ENCODE measurements at places on chromosomes 5 and 9. TPM values are rescaled to one million over a fixed set of nuclear protein-coding genes. Genes with fewer than 3 reads are reported as not detected.

GRCh38 chr9:10875752-10876151, 262.9 kb upstream of the PTPRD start:
- no peak for ATAC-seq

GRCh38 chr5:78557601-78558000, 91.0 kb downstream of the LHFPL2 start:
- ATAC-seq: no peak

- peak; percentile 59 for ATAC-seq
These were observed 10.7 kb downstream of the SLC35A4 start for GRCh38 chr5:140575309-140575708.

GRCh38 chr5:133688391-133688790, 76.0 kb upstream of the FSTL4 start:
- no peak for ATAC-seq

- ATAC-seq: no peak
These were observed 1.2 kb upstream of the CLPTM1L start for GRCh38 chr5:1345876-1346626.

- ATAC-seq: no peak
These were observed 46.0 kb downstream of the CNOT6 start for GRCh38 chr5:180540050-180540694.

- ATAC-seq: peak; percentile 57
These were observed 35.7 kb upstream of the TRIM14 start for GRCh38 chr9:98154678-98155077.

DNA sequence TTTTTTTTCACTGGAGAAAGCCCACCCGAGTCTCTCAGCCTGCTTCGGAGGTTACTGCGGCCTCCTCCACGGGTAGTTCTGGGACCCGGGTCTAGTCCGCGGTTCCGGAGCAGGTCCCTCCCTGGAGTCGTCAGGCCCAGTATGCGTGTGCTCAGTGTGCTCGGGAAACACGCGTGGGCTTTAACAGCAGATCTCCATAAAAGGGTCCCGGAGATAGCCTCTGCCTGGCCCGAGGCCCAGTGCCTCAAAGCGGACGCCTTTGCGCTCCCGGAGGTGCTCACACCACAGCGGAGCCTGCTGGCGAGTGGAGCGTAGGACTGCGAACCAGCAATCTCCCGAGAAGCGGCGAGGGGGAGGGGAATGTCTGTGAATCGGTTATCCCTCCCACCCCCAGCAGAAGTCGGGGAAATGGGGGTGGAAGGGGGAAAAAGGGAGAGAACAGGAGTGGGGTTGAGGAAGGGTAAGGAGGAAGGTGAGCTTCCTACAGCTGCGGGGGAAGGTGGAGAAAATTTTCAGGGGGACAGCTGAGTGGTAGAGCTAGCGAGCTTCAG, 28.7 kb downstream of the CDKN2A start:
- ATAC-seq: peak; percentile 87

- no peak for ATAC-seq
These were observed 149.9 kb upstream of the ANKH start for GRCh38 chr5:15021266-15022046.

DNA sequence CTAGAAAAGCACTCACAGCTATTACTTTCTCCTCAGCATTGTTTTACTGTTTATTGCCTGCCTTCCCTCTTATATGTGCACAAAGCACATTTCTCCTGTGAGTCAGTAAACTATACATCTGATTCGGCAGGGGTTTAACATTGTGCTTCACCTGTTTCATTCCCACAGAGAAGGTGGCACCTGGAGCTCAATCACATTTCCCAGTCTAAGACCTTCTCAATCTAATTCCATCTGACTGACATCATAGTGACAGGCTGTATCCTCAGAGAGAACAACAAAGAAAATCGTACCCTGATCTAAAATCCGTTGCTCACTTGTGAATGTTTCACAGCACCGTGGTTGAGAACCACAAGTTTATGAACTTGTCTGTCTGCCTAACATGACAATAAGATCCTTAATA, 92.4 kb upstream of the CAST start:
- no peak for ATAC-seq

- no peak for ATAC-seq
These were observed 74.6 kb downstream of the DOCK2 start for GRCh38 chr5:169711551-169712225.

- ATAC-seq: no peak
These were observed 57.5 kb upstream of the ICE1 start for GRCh38 chr5:5364932-5365331.

DNA sequence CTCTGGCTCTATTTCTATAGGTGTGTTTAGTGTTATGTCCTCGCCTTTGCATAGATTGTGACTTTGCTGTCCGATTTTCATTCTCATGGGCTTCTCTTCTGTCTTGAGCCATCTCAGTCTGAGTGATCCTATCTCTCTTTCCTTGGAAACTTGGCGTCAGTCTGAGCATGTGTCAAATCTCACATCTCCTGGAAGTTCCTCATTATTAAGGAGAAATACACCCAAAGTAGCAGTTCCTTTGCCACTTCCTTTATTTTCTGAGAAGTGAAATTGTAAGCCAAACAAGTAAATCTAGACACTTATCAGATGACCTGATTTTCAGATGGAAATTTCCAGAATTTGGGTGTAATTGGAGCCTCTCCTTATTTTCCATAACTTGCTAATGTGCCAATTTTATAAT, 126.9 kb upstream of the ANKH start:
- ATAC-seq: no peak

GRCh38 chr5:67133776-67134175, 62.8 kb downstream of the CD180 start:
- no peak for ATAC-seq

DNA sequence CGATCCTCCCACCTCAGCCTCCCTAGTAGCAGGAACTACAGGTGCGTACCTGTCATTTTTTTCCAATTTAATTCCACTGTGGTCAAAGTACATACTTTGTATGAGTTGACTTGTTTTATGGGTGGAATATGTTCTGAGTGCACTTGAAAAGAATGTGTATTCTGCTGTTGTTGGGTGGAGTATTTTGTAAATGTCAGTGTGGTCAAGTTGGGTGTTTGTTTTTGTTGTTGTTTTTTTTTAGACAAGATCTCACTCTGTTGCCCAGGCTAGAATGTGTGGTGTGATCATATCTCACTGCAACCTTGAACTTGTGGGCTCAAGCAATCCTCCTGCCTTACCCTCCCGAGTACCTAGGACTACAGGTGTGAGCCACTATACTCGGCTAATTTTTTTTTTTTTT, 17.9 kb downstream of the SLC25A25 start:
- ATAC-seq: no peak

- no peak for ATAC-seq
These were observed 269.7 kb downstream of the RAB3C start for GRCh38 chr5:58852566-58852965.

- ATAC-seq: no peak
These were observed 204.9 kb downstream of the CHSY3 start for GRCh38 chr5:130109152-130109551.

GRCh38 chr5:89901983-89902382, 507.6 kb downstream of the CETN3 start:
- ATAC-seq: no peak

DNA sequence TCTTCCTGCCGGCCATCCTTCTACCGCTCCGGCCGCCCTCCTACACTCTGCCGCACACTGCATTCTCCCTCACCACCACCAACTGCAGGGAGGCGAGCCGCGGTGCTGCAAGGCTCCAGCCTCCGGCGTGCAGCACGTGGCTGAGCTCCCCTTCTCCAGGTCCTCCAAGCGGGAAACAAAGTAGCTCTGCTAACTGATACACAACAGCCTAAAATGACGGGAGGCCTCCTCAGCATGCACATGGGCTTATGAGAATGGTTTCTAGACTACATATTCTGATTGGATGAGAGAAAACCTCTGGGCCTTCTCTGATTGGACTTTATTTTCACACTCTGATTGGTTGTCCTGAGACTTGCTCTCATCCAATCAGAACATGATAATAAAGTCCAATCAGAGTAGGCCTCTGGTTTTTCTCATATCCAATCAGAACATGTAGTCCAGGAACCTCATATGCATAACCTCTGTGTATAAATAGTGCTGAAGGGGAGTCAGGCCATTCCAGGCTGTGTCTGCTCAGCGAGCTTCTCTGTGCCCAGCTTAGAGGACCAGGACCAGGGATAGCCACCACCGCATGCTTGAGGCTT, 27.0 kb upstream of the ZNF354B start:
- no peak for ATAC-seq

DNA sequence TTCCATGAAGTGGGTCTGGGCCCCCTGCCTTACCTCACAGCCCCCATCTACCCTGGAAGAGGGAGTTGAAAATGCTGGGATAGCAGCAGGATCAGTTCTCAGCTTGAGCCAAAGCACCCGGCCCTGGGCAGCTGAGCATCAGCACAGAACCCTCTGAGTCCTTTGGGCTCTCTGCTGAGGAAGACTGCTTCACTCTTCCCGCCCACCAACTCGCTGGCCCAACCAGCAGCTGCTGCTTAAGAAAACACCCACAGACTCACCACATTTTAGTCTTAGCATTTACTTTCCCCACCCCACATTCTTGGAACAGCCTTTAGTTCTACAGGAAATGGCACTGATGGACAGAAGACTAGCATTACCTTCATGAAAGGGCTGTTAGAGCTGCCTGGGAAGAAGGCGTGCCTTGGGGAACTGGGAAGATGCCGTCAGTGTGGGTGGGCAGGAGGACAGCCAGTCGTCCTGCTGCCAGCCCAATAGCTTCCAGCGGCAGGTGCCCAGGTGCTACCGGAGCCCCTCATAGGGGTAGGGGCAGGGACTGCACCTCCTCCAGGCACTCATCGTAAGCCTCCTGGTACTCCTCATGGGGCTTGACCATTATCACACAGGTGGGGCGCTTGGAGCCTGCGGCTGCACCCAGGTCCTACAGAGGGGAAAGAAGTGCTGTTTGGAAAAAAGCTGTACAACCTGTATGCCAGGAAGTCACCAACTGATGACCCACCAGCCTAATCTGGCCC, 4.3 kb downstream of the NHP2 start:
- ATAC-seq: no peak

DNA sequence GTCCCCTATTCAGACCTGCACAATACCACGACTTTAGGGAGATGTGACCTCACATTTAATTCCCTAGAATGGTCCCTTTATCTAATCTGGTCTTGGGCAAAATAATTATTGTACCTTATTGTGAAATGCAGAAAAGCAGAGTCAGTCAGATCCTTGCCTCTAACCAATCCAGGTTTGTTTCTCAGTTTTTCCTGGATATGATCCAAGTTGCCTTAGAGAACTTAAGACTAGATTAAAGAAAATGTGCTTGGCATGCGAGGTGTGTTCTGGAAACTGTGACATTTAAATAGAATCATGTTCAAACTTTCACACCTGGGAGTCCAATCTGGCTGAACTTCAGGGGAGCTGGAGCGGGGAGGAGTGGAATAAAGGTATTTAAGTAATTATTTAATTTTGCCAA, 696.2 kb downstream of the DNAH5 start:
- ATAC-seq: peak; percentile 35

DNA sequence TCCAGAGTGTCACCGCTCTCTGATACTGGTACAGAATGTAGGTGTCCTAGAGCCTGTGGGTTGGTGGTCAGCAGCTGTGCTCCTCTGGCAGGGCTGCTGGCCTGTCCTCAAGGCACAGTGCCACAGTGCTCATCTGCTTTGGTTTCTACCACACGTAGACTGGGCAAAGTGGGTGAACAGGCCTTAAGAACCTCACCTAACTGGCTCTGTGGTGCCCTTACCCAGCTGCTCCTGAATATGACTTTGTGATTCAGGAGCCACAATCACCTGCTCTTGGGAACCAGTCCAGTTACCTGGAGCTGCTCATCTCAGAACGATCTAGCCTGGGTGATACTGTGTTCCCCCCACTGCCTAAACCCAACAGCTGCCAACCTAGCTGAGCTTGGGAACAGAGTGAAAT, 6.4 kb downstream of the NOP16 start:
- ATAC-seq: peak; percentile 49

GRCh38 chr5:68026092-68026885, 189.3 kb upstream of the PIK3R1 start:
- no peak for ATAC-seq

DNA sequence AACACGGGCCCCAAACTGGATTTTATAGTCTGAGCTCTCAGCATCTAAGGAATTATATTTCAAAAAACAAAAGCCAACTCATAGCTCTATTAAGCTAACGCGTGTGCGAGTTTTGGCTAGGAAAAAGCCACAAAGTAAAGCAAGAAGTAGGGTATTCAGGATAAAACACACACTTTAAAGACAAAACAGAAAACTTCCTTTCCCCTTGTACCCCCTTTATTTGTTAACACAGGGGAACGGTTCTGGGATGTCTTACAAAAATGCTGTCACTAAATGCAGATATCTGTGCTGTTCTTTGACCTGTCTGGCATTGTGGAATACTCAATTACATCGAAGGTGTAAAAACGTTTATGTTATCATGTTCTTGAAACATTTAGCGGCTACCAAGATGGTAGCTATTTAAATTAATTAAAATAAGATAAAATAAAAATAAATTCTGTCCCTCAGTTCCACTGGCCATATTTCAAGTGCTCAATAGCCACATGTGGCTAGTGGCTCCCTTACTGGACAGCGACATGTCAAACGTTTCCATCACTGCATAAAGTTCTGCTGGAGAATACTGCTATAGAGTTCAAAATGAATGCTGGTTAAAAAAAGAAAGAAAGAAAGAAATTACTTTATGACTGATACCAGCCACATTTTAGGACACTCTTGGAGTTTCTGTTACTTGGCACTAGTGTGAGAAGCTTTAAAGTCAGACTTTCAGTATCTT, 7.2 kb upstream of the MEF2C start:
- no peak for ATAC-seq

DNA sequence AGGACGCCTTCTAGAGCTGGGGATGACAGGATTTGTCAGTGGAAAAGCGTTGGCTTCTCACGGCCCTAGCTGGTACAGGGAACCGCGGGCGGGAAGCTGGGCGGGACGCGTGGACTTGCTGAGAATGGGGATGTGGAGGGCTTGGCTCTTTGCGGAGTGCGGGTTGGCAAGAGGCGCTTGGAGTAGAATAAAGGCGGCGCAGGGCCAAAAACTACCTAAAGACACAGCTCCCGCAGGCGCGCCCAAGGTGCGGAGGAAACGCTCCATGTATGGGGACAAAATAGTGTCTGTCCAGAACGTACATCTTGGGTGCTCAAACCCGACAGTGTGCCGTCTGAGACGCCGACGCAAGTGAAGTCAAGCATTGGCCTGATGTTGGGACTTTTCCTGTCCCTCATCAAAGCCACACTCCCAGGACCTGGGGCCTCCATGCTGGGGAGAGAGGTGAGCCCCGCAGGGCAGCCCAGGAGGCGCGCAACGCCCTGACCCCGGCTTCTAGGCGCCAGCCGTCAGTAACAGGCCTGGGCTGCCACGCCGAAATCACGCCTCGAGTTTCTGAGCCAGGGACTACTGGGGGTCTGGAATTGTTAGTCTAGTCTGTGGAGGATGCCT, 1.6 kb upstream of the NKX2-5 start:
- ATAC-seq: no peak

GRCh38 chr9:137453643-137454081, 5.5 kb downstream of the NSMF start:
- ATAC-seq: peak; percentile 73

The PCDHB9 gene
- total RNA-seq: 0.48 TPM

The SH2D3C gene
- 1.9 TPM for total RNA-seq

The PCDHA13 gene
- total RNA-seq: not detected

The HCN1 gene
- total RNA-seq: not detected

The CDH18 gene
- not detected for total RNA-seq

The ARSI gene
- total RNA-seq: 1.7 TPM

The SLC34A3 gene
- 0.68 TPM for total RNA-seq

The NMUR2 gene
- total RNA-seq: not detected

The IFNA6 gene
- not detected for total RNA-seq

The JAKMIP2 gene
- 0.12 TPM for total RNA-seq

The MYOZ3 gene
- not detected for total RNA-seq

The SPATA9 gene
- total RNA-seq: not detected

The CCDC171 gene
- total RNA-seq: 1.4 TPM

The LRRC70 gene
- 0.16 TPM for total RNA-seq

The DOCK2 gene
- 2.2 TPM for total RNA-seq

The GNA14 gene
- 0.60 TPM for total RNA-seq

The FAM221B gene
- total RNA-seq: not detected

The HTR1A gene
- total RNA-seq: not detected

The SLF1 gene
- 5.0 TPM for total RNA-seq
